AG04450 (cell line): ENCODE measurements at places on chromosomes 6 and 20. TPM values are rescaled to one million over a fixed set of nuclear protein-coding genes. Genes with fewer than 3 reads are reported as not detected.

DNA sequence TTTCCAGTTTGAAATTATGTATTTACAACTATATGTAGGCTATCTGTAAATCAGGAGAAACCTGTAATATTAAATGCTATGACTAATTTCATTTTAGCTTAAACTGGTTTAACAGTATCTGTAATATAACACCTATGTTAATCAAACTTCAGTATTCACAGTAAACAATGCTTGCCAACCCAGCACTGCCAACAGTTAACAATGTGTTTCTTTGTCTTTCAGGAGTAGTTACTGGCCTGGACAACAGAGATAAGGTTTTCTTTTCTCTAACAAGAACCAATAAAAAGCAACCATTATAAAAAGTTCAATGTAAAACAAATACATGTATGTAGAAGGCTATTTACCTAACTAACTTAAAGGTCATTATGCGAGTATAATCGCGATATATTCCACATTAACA, 158.8 kb downstream of the CDK19 start:
- no peak for DNase-seq

DNA sequence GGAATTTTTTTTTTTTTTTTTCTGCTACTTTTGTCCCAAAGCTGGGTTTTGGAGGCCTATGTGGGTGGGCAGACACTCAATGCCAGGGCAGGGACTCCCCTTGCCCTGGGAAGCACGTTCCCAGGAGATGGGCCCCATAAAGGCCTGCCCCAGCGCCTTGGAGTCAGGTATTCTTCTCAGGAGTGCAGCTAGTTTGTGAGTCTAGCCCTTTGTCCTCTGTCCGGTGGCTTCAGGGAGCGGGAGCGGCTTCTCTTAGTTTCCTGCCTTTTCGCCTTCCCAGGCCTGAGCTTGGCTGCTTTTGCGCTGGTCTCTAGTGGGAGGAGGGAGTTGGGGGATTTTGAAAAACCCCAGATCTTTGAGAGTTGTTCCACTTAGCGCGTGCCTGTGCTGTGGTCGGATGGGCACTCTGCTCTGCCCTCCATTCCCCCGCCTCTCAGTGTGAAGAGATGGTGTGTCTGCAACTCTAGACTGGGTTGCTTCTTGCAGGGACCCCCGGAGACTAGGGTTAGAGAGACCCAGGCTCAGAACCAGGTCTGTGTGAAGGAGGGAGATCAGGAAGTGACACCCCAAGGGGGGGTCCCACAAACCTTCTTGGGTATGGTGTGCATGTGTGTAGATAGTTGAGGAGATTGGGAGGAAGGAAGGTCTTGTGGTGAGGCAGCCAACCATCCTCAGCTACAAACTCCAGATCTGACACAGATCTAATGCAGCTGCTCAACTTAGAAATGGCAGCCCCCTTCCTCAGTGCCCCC, 1.3 kb downstream of the PLCG1 start:
- no peak for DNase-seq

DNA sequence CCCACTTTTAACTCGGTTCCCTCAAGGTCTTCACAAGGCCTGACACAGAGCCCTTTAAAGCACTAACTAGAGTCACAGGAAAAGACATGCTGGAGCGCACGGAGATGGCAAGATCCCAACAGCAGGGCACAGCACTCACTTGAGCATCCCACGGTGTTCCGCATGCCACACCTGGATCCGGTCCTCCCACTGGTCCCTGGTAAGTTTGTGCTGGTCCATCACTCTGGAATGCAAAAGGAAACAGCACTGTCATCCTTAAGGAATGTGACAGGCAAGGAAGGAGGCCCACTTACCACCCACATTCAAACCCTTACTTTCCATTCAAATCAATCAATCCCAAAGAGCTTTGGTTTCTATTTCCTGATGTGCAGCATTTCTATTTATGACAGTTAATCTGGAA, 34.7 kb downstream of the EZR start:
- DNase-seq = no peak

DNA sequence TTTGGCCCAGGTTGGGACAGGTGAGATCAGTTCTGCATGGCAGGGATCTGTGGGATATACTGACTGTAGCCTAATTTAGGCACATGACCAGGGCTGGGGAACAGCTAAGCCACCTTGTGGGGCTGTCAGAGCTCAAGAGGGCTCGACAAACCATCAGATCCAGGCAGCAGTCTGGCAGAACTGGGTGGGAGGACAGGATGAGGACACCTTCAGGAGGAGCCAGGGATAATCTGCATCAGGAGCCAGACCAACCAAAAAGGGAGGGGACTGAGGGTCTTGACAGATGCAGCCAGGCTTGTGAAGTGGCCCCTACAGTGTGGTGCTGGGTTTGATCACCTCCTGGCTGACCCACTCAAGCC, 123.4 kb downstream of the MAFB start:
- no peak for DNase-seq

Gene OPN5
- polyA plus RNA-seq = not detected in 2 replicates

- DNase-seq = peak; percentile 52
These were observed 245.3 kb downstream of the TBXT start for GRCh38 chr6:165922309-165922794.

Gene ZBTB12
- polyA plus RNA-seq = 2.4 and 4.3 TPM in 2 replicates

DNA sequence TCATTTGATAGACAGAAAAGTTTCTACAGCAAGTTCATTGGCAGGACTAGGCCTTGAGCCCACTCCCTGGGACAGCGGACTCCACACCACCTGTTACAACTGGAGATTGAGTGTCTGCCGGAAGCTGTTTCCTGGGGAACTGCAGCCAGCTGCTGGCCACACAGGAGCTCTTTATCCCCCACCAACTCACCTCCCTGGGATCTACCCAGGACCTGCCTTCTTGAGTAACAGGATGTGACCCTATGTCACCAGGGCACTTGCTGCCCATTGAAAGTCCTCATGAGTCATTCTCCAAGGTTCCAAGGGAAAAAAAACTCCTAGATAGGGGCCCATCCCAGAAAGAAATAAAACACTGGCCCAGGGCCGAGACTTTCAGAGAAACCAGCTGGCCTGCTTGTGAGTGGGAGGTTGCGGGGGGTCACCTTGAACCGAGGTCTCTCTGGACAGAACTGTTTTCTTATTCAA, 37.4 kb upstream of the SLC9A8 start:
- no peak for DNase-seq

Gene CNR1
- polyA plus RNA-seq = not detected in 2 replicates

DNA sequence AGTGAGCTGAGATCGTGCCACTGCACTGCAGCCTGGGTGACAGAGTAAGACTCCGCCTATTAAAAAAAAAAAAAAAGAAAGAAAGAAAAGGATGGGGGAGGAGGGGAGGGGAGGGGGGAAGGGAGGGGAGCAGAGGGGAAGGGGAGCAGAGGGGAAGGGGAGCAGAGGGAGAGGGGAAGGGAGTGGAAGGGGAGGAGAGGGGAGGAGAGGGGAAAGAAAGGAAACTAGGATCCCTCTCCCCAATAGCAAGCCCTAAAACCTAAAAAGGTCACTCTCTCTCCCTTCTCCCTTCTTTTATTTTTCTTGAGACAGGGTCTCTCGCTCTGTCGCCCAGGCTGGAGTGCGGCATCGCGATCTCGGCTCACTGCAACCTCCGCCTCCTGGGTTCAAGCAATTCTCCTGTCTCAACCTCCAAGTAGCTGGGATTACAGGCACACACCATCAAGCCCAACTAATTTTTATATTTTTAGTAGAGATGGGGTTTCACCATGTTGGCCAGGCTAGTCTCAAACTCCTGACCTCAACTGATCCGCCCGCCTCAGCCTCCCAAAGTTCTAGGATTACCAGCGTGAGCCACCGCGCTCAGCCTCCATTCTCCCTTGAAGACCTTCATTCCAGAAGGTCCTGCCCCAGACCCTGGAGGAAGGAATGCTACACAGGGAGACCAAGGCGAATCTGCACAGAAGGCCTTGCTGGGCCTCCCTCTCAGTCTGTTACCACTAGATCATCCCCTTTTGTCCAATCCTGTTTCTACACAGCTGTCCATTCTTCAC, 45.8 kb upstream of the PIM1 start:
- DNase-seq = no peak

- no peak for DNase-seq
These were observed 848.5 kb upstream of the MAN1A1 start for GRCh38 chr6:120198033-120198432.

DNA sequence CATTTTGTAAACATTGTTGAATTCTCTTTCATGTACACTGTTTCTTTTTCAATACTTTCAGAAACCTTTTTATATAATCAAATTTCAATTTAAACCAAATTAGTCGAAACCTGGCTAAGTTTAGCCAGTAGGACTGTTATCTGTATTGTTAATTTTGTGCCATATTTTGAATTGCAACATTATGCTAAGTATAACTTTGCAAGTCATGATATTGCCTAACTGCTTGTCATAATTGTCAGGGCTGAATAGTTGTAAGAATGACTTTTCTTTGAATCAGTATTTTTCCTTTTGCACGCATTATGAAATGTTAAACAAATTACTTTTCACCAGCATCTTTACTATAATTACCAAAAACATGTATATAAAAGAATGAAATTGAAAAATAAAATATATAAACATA, 82.7 kb downstream of the SAMD3 start:
- no peak for DNase-seq

DNA sequence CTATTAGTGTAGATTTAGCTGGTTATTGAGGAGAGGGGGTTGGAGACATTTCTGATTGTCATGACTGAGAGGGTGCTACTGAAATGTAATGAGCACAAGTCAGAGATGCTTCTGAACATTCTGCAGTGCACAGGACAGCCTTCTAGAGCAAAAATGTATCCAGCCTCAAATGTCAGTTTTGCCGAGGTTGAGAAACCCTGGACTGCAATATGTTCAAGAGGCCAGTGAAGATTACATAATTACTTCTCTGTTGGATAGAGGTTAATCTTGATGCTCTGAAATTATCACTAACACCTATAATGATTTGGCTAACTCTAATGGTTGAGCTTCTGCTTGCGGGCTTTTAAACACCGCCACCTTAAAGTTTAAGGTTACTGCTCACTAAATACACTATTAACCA, 3.4 kb upstream of the DUSP22 start:
- DNase-seq = no peak

- DNase-seq = no peak
These were observed 24.3 kb downstream of the BMP6 start for GRCh38 chr6:7750197-7750596.

DNA sequence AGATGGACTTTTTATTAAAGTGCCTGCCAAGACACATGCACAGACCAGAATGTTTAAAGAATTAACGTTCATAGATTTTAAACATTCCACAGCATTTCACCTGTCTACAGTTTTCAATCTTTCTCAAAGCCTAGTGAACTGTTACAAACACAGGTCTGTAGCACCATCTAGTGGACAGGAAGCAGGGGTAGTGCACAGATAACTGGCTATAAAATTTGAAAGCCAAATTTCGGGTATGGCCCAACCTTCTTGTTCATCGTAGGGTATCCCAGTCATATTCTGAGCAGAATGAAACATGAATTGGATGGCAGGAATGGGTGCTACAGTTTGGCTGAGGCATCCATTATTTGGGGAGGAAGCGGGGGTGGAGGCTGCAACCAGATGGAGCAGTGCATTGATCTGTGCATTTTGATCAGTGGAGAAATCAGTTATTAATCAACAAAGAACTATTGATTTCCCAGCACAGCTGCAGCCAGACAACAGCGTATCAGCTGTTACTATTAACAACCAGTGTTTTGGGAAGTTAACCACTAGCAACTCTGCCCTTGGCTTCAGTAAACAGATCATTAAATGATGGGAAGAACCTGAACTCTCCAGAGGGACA, 56.1 kb upstream of the B3GAT2 start:
- DNase-seq = no peak
